ENCODE measurements at places on chromosomes 2 and 18. TPM values are rescaled to one million over a fixed set of nuclear protein-coding genes. Genes with fewer than 3 reads are reported as not detected.

DNA sequence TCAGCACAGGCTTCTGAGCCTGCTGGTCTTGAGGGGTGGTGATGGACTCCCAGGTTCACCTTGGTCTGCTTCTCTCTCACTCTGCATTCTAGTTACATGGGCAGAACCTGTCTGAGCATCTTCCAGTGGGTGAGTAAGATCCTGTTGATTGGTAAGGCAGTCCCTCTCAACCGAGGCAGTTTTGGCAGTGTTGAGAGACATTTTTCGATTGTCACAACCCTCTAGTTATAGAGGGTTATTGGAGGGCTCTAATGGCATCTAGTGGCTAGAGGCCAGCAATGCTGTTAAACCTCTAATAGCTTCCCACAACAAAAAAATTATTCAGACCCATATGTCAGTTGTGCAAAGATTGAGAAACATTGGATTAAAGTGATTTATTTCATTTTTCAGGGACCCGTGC, 9.3 kb upstream of the MGAT5 start:
- DNase-seq = no peak

DNA sequence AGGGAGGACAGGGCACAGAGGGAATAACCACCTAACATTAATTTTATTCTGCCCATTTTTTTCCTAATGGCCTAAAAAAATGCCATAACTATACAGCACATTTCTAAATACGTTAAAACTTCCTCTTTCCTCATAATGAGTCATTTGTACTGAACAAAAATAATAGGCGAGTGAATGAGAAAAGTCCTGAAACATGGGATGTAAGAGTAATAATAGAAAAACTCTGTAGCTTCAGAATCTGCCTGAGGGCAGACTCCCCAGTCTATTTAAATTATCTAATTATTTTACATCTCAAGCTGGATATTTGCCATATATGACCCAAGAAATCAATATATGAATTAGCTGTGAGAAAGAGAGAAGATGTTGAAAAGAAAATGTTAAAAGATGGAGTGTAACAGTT, 285.1 kb downstream of the TMX3 start:
- no peak for DNase-seq

The SLC9A4 gene
- 0.12 TPM for total RNA-seq

GRCh38 chr2:196260546-196260945, 89.2 kb upstream of the STK17B start:
- no peak for DNase-seq

The VWA3B gene
- not detected for total RNA-seq

DNA sequence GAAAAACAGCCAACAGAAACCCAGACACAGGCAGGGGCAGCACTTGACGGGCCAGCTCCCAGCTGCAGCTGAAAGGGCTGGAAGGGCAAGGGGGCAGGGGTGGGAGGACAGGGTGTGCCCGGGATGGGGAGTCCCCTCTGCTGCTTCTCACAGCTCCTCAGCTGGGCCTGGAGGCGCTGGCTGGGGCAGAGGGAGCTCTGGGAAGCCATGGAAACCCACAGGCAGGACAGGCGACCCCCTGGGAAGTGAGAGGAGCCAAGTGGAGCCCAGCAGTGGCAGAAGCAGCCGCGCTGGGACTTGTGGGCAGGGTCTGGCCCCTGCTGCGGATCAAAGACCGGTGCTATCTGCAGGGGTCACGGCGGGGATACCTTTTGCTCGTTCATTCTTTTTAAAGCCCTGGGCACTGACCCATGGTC, 20.7 kb downstream of the OTOF start:
- no peak for DNase-seq

DNA sequence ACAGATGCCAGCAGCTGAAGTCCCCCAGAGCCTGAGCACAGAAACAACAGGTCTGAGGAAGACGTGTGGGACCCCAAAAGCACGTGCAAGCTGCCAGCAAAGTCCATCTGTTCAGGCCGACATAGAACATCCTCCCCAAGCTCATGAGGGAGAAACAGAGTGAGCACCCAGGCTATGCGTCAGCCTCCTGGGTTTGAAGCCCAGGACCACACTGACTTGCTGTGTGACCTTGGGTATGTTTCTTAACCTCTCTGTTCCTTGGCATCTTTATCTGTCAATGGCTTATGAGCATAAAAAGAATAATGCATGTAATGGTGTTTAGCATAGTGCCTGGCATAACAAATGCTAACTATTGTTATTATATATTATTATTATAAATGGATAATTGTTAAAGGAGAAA, 40.3 kb downstream of the COL4A4 start:
- no peak for DNase-seq

The DYNAP gene
- total RNA-seq = not detected

The ASPRV1 gene
- 2.5 TPM for total RNA-seq

The ANKRD29 gene
- not detected for total RNA-seq

The DSG1 gene
- total RNA-seq = not detected

The SEPTIN10 gene
- total RNA-seq = 75.2 TPM

DNA sequence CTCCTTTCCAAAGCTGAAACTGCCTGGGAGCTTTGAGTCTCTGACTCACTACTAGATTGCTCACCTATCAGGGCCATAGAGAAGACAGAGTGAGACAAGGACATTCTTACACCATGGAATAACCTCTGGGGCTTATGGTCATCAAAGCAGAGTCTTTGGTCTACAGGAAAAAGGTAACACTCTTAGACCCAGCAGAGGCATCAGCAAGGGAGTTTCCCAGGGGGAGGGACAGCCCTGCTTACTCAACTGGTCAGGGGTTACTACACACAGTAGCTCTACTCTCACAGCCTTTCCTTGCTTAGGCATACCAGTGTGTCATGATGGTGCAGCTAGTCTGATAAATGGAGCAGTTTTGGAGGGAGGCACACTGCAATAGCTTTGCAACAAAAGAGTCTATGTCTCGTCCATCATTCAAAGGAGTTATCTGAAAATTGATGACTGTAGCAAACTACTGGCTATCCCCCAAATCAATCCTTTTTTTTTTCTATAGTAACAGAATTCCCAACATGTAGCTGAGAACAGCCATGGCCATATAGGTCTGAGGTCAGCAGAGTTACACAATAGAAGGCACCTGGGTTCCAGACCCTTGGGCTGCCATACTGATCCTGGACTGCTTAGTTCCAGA, 22.4 kb upstream of the CD28 start:
- no peak for DNase-seq

All from glutamatergic neuron (in vitro differentiated cells).